ENCODE measurements at places on chromosomes 1 and 21.

- no peak overlapping the region for H3K27ac ChIP-seq
- no peaks in the 10 kb centered on the region for H3K27me3 ChIP-seq
- peaks cover 16% of the 10 kb centered on the region for H3K4me1 ChIP-seq
- H3K4me3 ChIP-seq: no peak overlapping the region
- DNase-seq: no peak
- H3K36me3 ChIP-seq: no peaks in the 10 kb centered on the region
These were observed 41.6 kb upstream of the MTR start for GRCh38 chr1:236753516-236753915.

DNA sequence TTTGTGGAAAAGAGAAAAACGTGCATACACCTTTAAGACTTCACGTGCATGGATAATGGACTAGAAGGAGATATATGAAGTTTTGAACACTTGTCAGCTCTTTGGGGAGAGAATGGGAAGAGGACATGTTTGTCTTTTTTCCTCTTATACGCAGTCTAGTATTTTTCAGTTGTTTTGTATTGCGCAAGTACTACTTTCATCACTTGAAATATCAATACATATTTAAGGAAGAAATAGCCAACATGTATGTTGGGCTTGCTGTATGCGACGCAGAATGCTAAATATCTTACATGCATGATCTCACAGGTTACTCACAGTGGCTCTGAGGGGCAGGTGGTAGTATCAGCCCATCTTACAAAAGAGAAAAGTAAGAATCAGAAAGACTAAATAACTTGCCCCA lies 176.5 kb upstream of the RUNX1 start:
- no peak overlapping the region for H3K27ac ChIP-seq
- no peaks in the 10 kb centered on the region for H3K27me3 ChIP-seq
- H3K4me3 ChIP-seq: no peak overlapping the region
- no peaks in the 10 kb centered on the region for H3K36me3 ChIP-seq
- peaks cover 12% of the 10 kb centered on the region for H3K4me1 ChIP-seq

- H3K27me3 ChIP-seq: no peaks in the 10 kb centered on the region
- peaks cover 6% of the 10 kb centered on the region for H3K4me1 ChIP-seq
- H3K4me3 ChIP-seq: no peak overlapping the region
- peak overlapping the region; percentile 45 for H3K27ac ChIP-seq
These were observed 1128.2 kb downstream of the PLA2G4A start for GRCh38 chr1:187956975-187957374.

DNA sequence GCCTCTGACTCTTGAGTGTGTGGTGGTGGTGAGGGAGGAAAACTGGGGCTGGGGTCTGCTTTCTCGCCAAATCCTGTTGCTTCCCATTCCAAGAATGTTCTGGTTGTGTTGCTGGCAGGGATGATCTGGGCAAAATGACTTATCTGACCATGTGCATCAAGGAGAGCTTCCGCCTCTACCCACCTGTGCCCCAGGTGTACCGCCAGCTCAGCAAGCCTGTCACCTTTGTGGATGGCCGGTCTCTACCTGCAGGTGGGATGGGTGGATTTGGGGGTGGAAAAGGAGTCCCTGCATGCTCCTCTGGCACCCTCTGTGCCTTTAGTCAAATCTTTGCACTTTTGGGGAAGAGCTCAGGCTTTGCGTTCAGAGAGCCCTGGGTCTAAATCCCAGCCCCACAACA lies 18.1 kb downstream of the CYP4B1 start:
- no peak overlapping the region for H3K27ac ChIP-seq
- peaks cover 12% of the 10 kb centered on the region for H3K27me3 ChIP-seq
- no peak overlapping the region for H3K4me3 ChIP-seq
- no peaks in the 10 kb centered on the region for H3K4me1 ChIP-seq
- no peaks in the 10 kb centered on the region for H3K36me3 ChIP-seq

DNA sequence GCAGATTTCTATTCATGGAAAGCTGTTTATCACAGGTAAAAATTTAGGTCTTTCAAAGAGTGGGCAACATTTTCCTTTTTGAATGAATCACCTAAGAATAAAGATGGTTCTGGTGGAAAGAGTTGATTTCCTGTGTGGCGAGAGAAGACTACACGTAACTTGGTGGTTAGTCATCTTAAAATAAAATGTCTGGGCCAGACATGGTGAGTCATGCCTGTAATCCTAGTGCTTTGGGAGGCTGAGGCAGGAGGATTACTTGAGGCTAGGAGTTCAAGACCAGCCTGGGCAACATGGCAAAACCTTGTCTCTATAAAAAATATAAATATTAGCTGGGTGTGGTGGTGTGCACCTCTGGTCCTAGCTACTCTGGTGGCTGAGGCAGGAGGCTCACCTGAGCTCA lies 65.7 kb downstream of the DISP1 start:
- no peaks in the 10 kb centered on the region for H3K27me3 ChIP-seq
- H3K36me3 ChIP-seq: peaks cover 14% of the 10 kb centered on the region
- H3K4me3 ChIP-seq: no peak overlapping the region
- DNase-seq: no peak

- peak overlapping the region; percentile 89 for H3K27ac ChIP-seq
- H3K4me1 ChIP-seq: peaks cover 23% of the 10 kb centered on the region
- no peaks in the 10 kb centered on the region for H3K27me3 ChIP-seq
- no peaks in the 10 kb centered on the region for H3K36me3 ChIP-seq
- peak; percentile 29 for DNase-seq
These were observed 776 bp downstream of the ITSN1 start for GRCh38 chr21:33642896-33643657.

GRCh38 chr1:226590614-226591013 lies 42.0 kb downstream of the STUM start:
- H3K4me3 ChIP-seq: no peak overlapping the region
- no peaks in the 10 kb centered on the region for H3K36me3 ChIP-seq
- no peak overlapping the region for H3K27ac ChIP-seq
- DNase-seq: no peak
- H3K4me1 ChIP-seq: no peaks in the 10 kb centered on the region
- H3K27me3 ChIP-seq: peaks cover 8% of the 10 kb centered on the region

DNA sequence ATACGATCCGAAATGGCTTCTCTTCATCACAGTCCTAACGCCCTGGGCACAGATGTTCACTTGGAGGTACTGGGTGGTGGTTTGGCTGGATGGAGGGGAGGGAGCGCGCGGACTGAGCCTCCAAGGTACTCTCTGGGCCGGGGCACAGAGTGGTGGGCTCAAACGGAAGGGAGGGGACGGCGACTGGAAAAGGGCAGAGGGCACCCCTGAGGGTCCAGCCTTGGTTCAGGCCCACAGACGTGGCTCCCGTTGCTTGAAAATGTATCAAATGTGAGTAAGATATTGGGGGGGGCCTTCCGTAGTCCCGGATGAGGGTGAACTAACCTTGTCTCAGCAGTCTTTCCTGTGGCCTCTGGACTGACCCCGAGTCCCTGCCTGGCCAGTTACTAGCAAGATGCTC lies 463 bp downstream of the IL12RB2 start:
- peaks cover 7% of the 10 kb centered on the region for H3K4me1 ChIP-seq
- H3K27me3 ChIP-seq: peaks cover 47% of the 10 kb centered on the region
- no peak for DNase-seq
- H3K36me3 ChIP-seq: no peaks in the 10 kb centered on the region
- no peak overlapping the region for H3K27ac ChIP-seq

- H3K4me3 ChIP-seq: no peak overlapping the region
- no peak overlapping the region for H3K27ac ChIP-seq
- peaks cover 34% of the 10 kb centered on the region for H3K27me3 ChIP-seq
- no peak for DNase-seq
These were observed 15.8 kb downstream of the PRXL2B start for GRCh38 chr1:2602311-2602835.

- no peak for DNase-seq
- peaks cover 14% of the 10 kb centered on the region for H3K36me3 ChIP-seq
- H3K27ac ChIP-seq: peak overlapping the region; percentile 85
- no peak overlapping the region for H3K4me3 ChIP-seq
These were observed 43.4 kb downstream of the KIF1B start for GRCh38 chr1:10253755-10254154.

DNA sequence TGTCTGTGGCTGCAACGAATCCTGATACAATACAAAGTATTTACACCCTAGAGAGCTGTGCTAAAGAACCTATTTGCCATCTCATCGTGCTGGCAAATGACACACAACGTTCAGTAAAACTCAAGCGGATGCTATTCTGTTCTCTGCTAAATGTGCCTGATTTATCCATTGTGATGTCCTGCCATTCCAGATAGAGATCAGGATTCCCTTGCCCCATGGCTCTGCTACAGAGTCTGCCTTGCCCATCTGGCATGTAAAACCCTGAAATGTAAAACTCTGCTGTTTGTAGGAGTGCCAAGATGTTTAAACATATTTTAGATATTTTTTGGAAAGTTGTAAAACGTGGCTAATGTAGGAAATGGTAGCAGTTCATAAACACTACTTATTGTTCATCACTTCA lies 20.0 kb upstream of the IGSF5 start:
- H3K27ac ChIP-seq: no peak overlapping the region
- no peak for DNase-seq
- H3K4me3 ChIP-seq: no peak overlapping the region
- peaks cover 28% of the 10 kb centered on the region for H3K36me3 ChIP-seq
- peaks cover 3% of the 10 kb centered on the region for H3K4me1 ChIP-seq

GRCh38 chr1:220817907-220818306 lies 31.2 kb downstream of the MTARC1 start:
- no peak overlapping the region for H3K27ac ChIP-seq
- H3K4me1 ChIP-seq: peaks cover 22% of the 10 kb centered on the region
- H3K36me3 ChIP-seq: peaks cover 10% of the 10 kb centered on the region
- no peak overlapping the region for H3K4me3 ChIP-seq
- no peak for DNase-seq
- H3K27me3 ChIP-seq: no peaks in the 10 kb centered on the region

DNA sequence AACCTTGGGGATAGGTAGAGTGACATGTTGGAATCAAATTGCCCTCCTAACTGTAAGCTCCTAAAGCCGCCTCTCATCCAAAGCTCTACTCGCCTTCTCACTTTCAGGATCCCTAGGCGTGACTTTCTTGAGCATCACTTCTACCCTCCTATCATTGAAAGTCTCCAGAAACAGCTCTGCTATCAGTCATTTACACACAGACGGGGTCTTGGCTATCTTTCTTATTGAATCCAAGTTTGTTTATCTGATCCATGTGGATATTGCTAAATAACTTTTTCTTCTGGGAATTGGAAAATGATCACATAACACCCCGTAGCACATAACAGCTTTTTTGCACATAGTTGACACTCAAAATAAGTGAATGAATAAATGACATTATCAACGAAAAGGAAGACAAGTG lies 216.4 kb upstream of the KIAA0040 start:
- DNase-seq: no peak
- H3K4me3 ChIP-seq: no peak overlapping the region
- no peak overlapping the region for H3K27ac ChIP-seq
- no peaks in the 10 kb centered on the region for H3K4me1 ChIP-seq

DNA sequence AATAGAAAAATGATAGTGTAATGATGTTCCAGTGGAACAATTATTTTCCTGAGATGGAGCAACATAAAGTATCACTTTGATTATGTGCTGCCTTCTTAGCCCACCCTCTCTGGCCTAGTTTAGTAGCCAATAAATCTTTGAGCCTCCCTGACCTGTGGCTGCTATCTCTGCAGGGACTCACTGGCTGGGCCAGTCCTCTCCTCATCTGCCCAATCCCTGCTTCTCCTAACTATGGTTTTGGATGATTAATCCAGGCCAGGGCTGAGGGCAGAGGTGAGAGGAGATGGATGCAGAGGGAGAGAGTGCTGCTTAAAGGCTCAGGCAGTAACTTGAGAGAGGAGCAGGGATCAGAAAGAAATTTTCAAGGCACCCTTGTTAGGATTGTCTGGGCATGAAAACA lies 89.0 kb upstream of the CD34 start:
- H3K4me1 ChIP-seq: no peaks in the 10 kb centered on the region
- no peak for DNase-seq
- no peak overlapping the region for H3K4me3 ChIP-seq
- no peaks in the 10 kb centered on the region for H3K36me3 ChIP-seq

DNA sequence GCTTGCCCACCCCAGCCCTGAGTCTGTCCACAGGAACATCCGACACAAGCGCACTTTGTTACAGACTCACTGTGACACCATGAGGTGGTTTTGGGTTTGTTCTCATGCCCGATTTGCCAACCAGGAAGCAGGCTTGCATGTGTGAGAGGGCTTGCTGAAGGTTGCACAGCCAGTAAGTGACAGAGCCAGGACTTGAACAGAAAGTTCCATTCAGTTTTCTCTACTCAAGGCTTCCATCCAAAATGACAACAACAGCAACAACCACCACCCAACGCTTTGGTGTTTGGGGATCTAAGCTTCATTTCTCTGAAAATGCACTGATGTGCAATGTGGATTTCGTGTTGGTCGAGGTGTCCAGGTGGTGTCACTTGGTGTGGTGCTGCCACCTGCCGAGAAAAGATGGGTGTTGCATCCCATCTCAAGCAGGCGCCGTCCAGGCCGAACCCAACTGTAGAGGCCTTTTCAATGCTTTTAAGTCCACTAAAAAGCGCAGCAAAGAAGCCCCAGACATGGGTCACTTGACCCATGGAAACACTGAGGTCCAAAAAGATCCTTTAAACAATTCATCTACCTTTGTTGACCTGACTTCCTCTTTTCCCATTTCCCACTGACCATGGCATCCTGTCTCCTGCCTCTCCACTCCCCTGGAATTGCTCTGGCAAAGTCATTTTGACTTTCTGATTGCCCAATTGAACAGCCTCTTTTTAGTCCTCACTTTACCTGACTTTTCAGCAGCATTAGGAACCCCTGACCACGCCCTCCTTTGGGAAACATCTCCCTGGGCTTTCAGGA lies 12.2 kb downstream of the CITED4 start:
- no peaks in the 10 kb centered on the region for H3K36me3 ChIP-seq
- no peak overlapping the region for H3K4me3 ChIP-seq

DNA sequence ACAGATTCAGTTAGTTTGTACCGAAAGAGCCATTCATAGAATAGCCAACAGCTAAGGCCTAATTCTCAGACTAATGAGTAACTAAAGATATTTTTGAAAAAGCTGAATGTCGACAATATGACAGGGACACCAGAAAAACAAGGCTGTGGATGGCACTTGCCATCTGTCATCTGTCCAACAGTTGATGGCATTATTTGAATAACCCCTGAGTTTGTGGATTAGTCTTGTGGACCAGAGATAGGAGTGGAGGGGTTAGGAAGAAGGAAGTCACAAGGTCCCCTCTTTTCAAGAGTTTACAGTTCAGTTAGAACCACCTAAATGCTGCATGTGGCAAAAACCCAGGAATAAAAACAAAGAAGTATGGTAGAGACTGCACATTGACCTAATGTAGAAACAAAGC lies 356.5 kb upstream of the DUSP10 start:
- peaks cover 3% of the 10 kb centered on the region for H3K4me1 ChIP-seq
- H3K27me3 ChIP-seq: peaks cover 2% of the 10 kb centered on the region
- H3K27ac ChIP-seq: no peak overlapping the region
- DNase-seq: no peak
- no peaks in the 10 kb centered on the region for H3K36me3 ChIP-seq

Measured in mesothelial cell of epicardium (in vitro differentiated cells).